ENCODE measurements at places on chromosomes 13 and 19.
A peak's percentile ranks its signal among the peaks of the same experiment; 100 is the strongest.

DNA sequence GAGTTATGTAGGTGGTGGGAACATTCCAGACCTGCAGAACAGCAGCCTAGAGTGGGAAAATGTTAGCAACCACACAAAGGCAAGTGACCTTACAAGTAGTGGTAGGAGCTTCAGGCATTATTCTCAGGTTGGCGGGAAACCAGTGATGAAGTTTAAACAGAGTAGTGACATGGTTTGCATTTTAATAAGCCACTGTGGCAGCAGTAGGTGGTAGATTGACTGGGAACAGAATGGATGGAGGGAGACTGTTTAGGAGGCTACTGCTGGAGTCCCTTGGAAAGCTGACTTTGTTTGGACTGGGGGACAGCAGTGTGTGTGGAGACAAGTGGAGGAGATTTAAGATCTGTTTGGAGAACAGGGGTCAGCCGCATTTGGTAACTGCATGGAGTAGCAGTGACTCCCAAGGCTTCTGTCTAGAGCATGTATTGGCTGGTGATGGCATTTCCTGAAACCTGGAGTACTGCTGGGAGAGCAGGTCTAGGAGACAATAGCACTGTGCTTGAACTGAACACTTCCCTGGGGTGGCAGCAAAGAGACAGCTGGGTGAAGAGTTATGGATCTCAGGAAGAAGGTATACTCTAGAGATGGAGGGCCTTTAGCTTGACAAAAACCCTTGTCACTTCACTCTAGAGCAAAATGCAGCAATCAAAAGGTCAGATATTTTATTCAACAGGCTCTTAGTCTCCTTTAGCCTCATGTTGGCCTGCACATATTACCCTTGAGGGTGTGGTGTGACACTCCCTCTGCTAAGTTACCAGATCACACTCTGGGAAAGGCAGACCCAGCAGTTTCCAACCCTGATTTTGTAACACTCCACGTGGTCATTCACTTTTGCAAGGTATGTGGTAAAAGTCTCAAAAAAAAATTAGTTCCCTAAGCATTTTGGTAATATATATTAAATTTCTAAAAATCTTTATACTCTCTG is 70.3 kb downstream of the DHRS12 start:
- no peak for DNase-seq

DNA sequence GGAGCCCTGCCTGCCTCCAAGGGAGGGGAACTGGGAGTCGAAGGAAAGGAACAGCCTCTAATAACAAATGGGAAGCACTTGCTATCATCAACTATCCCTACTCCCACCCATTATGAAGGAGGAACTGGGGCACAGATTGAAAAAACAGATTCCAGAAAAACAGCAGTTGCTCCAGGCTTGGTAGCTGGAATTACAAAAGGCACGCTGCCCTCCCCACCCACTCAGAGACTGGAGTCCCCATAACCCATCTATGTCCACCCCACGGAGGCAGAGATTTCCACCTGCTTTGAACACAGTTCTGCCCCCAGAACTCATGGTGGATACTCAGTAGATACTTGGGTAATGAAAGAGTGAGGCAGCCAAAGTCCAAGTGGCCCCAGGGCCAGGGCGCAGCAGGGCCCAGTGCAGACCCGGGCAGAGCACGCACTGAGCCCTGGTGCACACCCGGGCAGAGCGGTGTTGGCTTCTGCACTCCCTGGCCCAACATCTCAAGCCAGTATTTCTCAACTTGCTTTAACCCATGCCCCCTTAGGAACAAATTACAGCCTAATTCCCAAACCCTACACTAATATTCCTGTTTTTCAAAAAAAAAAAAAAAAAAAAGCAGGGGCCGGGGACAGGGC is 19.1 kb upstream of the CCNP start:
- no peak for DNase-seq

DNA sequence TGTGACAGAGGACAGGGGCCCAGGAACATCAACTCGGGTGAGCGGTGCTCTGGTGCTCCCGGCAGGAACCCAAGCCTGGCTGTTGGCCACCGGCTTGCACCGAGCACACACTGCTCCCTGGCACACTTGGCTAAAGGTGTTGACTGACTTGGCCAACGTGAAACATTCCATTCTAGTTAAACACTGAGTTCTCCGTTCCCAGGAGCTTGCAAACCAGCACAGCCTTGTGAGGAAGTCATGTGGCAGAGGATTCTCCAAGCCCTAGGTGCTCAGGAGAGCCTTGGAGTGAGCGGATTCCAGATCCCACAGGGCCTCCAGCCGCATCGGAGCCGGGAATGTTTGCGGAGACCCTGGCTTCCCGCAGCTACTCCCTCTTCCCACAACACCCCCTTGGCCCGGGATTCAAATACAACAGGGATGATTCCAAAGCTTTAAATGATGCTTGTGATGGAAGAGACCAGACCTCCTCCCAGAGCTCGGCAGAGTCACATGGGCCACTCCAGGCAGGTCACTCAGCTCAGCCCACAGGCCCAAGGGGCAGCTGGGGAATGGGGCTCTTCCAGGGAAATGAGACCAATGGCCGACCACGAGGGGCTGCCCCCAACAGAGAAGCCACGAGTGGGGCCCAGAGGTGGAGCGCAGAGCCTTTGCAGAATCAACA is 2.9 kb downstream of the C13orf46 start:
- DNase-seq, result no peak

- peak; percentile 37 for DNase-seq
Observed at GRCh38 chr13:29849071-29849631, 1.3 kb downstream of the UBL3 start.

DNA sequence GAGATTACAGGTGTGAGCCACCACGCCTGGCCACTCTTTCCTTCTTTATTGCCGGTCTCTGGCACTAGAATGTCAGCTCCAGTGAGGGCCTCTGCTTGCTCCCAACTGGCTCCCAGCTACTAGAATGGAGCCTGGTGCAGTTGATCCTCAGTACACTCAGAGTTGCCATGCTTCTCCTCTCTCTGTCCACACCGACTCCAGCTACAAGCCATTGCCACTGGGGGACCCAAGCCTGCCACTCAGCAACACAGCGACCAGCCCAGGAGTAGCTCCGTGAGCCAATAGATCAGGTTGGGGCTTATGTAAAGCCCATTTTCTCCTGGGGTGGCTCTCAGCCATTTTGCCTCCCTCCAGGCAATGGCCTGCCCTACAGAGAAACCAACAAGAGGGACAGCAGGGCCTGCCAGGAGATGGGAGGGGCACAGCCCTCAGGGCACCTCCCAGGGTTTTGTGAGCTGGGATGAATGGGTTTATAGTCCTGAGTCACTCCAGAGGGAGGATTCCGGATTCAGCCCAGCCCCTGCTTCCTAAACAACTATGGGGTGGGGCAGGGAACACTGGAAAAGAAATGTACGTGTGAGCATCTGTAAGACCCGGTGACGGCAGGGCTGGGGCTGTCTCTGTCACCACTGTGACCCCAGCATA is 36.5 kb downstream of the OPA3 start:
- no peak for DNase-seq

DNA sequence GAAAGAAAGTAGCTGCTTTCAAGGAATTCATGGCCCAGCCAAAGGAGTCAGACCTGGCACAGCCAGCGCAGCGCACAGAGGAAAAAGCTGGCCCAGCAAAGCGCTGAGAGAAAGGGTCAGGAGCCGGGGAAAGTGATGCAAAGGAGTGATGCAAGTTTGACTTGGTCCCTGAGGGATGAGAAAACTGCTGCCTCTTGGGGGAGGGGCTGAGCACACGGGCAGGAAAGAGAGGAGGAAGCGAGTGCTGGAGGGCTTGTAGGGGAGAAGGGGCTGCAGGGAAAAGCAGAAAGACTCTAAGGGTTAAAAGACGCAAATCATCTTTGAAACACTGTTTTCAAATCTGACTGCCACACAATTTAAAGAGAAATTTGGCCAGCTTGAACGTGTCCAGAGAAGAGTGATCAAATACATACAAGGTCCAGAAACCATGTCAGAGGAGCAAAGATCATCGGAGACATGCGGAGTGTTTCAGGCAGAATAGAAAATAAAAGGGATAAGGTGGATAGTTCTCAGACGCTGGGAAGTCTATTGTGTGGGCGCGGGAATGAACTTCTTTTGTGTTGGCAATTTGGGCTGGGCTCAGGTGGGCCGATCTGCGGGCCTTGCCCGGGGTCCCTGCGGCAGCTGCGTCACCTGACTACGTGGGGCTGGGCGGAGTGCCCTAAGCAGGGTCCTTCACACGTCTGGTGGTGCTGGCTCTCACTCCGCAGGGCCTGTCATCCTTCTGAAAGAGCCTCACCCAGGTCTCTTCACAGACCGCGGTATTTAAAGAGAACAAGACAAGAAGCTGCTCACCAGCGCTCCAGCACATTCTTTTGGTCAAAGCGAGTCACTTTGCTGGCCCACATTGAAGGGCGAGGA is 18.1 kb downstream of the N4BP2L1 start:
- no peak for DNase-seq

DNA sequence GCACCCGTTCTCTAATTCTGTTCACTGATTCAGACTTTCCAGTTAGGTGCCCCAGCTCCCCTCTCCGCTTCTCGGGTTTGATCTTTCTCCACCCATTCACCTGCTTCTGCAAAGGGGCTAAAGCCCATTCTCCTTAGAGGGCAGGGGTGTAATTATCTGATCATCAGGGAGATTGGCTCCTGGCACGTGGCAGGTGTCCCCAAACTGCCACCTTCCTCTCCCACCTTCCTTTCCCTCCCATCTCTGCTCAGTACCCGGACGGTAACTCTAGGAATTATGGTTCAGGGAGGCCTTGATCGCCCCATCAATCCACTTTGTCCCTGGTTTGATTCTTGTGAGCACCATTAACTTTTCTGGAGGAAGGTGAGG is 212 bp downstream of the FFAR1 start:
- no peak for DNase-seq

DNA sequence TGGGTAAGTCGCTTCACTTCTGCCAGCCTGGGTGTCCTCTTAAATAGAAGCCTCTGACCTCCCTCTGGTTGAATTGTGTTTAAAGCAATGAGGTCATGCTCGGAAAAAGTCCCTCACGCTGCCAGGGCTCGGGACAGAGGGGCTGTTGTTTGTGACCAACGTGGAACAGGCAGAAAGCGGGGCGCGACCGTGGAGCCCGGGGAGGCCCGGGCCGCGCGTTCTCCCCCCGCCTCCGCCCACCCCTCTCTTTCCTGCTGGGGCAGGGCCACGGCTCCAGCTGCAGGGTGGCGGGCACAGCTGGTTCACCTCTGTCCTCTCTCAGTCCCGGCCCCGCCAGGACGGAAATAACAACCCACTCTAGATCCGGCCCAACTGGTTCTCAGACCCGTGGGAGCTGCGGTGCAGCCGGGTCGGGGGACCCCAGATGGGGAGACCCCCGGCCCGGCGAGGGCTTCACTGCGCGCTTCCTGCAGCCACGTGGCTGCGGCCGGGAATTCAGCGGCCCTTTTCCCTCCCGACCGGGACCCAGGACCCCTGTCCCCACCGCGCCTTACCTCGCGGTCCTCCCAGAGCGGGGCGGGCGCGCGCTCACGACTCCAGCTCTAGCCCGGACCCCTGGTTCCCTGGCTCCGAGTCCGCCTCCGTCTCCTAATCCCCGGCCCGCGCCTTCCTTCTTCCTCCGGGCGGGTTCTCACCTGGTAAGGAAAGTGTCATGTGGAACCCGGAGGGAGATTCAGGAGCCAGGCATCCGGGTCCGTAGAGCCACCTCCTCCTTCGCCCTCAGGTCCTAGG is 1.9 kb downstream of the CDC42EP5 start:
- no peak for DNase-seq

- no peak for DNase-seq
Observed at GRCh38 chr13:97339019-97339987, 94.7 kb upstream of the RAP2A start.

GRCh38 chr19:18878058-18878797 is 17.7 kb downstream of the CERS1 start:
- no peak for DNase-seq

All from NCI-H524 treated with DMSO at 0.1 percent for 48 hours (cell line).